ENCODE measurements at places on chromosomes 5 and 9. TPM values are rescaled to one million over a fixed set of nuclear protein-coding genes. Genes with fewer than 3 reads are reported as not detected.

DNA sequence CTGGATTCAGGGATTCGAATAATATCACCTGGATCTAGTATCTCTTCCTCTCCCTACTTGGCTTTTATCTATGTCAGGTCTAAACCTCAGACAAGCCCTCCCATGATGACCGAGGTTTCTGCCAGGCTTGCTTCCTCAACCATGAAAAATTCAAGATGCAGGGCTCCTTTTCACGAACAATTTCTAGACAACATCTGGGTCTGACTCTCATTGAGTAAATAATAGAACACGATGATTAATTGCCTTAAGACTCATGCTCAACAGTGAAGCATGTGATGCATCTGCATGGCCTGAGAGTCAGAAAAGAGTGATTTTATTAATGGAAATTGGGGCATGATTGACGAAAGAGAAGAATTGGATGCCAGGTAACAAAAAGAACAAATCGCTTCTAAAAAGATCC lies 277.2 kb upstream of the ZNF608 start:
- H3K4me1 ChIP-seq = no peaks in the 10 kb centered on the region
- no peak overlapping the region for H3K4me3 ChIP-seq
- H3K27ac ChIP-seq = no peak overlapping the region
- no peaks in the 10 kb centered on the region for H3K36me3 ChIP-seq
- no peak for DNase-seq

DNA sequence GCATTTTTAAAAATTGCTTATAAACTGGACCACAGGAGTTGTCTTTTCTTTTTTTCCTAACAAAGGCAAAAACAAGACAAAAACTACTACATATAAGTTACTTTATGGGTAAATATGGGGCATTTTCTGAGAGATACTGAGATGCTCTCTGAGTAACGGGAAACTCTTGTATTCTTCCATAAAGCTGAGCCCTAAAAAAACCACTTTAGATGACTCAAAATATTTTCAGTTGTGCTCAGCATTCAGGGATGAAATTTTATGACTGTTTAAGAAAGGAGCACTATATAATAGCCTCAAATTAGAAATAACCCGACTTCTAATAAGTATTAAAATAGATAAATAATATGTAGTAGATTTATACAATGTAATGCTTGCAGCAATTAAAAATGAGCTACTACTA lies 644.5 kb downstream of the KCTD16 start:
- H3K4me1 ChIP-seq = no peaks in the 10 kb centered on the region
- no peaks in the 10 kb centered on the region for H3K36me3 ChIP-seq
- no peaks in the 10 kb centered on the region for H3K27me3 ChIP-seq

- no peaks in the 10 kb centered on the region for H3K27me3 ChIP-seq
- no peak overlapping the region for H3K4me3 ChIP-seq
- H3K27ac ChIP-seq = peak overlapping the region; percentile 61
- H3K36me3 ChIP-seq = no peaks in the 10 kb centered on the region
- no peak for DNase-seq
Measured at GRCh38 chr9:134408939-134409737, 82.9 kb downstream of the RXRA start.

GRCh38 chr9:136848393-136849037 lies 694 bp upstream of the PHPT1 start:
- H3K36me3 ChIP-seq = peaks cover 2% of the 10 kb centered on the region
- peak overlapping the region; percentile 97 for H3K27ac ChIP-seq
- no peak for DNase-seq

NR5A1 gene
- not detected for total RNA-seq
